ENCODE measurements at places on chromosomes 11 and 22.

DNA sequence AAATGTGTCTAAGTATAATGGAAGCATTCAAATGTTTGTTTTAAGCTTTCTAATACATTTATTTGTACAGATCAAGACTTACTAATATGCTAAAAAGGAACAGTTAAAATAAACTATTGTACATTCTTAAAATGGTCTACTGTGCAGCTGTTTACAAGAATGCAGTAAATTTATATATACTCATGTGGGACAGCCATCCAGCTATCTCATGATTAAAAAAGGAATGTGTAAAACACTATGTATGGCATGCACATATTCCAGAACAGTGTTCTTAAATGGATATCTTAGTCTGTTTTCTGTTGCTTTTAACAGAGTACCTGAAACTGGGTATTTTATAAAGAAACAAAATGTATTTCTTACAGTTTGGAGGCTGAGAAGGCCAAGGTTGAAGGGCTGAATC, 30.2 kb upstream of the CSTF3 start:
- DNase-seq: no peak

- DNase-seq: no peak
Observed at GRCh38 chr22:47381240-47381639, 618.8 kb downstream of the TBC1D22A start.

DNA sequence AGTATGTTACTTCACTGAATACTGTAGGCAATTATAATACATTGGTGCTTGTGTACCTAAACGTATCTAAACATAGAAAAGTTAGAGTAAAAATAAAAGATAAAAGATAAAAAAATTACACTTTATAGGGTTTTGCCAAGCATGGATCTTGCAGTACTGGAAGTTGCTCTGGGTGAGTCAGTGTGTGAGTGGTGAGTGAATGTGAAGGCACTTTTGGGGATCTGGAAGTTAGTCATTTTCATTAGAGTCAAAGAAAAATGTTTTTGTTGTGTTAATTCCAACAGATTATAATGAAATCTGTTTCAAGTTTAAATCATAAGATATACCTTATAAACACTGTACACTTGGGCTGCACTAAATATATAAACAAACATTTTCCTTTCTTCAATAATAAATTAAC, 3.3 kb downstream of the SLC22A25 start:
- no peak for DNase-seq

DNA sequence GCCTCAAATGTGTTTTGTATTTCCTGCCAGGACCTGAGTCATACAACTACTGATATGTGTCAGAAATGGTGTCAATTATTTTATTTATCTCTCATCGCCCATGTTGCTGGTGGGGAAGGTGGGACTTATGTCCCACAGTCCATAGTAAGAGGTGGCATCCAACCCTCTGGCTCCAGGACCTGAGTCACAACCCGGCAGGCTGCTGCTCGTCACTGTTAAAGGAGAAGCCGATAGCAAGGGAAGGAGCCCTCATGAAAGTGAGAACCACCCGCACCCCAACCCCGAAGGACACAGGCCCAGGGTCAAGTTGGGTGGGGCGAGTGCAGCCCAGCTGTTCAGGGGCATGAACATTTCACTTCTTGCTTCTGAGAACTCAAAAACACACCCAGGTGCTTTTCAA, 33.1 kb upstream of the TP53I11 start:
- no peak for DNase-seq

DNA sequence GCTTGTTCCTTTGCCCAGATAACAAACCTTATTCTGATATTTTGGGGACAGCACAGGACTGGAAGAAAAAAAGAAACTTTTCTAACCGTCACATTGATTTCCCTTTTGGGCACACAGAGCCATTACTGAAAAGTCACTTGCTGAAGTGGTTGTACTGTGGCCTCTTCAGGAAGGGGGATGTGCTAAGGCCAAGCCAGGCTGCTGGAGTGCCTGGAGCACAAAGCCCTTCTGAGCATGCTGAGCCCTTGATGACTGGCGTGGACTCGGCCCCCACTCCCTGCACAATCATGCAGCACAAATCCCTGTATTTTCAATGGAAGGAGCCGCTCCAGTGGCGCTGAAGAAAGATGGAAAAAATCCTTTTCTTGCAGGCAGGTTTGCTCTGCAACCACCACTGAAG, 164.2 kb downstream of the NTM start:
- DNase-seq: no peak

- peak; percentile 34 for DNase-seq
Observed at GRCh38 chr11:94424662-94425061, 23.4 kb upstream of the GPR83 start.

GRCh38 chr11:82842019-82842418, 58.2 kb downstream of the PRCP start:
- no peak for DNase-seq

- DNase-seq: peak; percentile 58
Observed at GRCh38 chr11:22920939-22921565, 60.8 kb upstream of the CCDC179 start.

GRCh38 chr11:77138106-77138649, 10.1 kb downstream of the MYO7A start:
- DNase-seq: no peak

- DNase-seq: peak; percentile 89
Observed at GRCh38 chr22:36330655-36331305, 57.0 kb downstream of the MYH9 start.

DNA sequence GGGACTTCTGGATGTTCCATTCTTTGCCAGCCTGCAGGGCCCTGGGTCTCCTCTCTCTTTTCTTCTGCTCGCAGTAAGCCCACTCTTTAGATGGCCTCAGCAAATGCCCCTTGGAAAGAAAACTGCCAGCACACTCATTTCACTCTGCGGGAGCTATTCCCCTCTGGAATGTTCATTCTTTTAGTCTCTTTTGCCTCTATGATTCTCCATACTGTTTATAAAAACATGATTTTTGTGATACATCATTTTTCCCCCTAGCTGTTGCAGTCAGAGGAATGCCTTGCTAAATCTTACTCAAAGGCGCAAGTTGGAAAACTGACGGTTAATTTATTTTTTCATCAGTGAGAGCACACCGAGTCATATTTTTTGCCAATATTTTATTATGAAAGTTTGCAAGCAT, 184.9 kb downstream of the SNX19 start:
- peak; percentile 14 for DNase-seq

DNA sequence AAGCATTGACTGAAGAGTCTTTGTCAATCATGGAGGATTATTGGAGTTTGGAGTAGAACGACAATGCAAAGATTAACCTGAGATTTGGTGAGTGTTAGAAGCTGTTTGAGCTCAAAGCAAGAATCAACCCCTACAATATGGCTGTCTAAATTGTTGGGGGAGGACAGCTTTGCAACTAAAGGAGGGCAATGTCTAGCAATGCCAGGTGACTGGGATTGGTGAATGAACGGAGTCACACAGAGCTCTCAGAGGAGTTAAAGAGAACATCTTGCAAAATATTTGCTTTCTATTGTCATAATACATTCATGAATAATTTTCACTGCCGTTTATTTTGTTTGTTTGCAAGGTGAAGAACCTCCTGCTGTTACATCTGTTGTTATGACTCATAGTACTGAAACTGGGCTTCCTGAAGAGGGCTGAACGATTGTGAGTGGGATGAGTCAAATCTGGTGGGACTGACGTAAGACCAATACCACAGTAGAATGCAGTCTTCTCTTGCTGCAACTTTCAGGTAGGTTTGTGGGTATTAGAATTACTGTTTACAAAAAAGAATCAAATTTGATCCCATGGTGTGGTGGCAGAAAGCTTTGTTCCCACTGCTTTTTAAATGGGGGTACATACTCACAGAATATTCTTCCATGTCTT, 281.9 kb downstream of the CADM1 start:
- peak; percentile 88 for DNase-seq

GRCh38 chr11:32305460-32305859, 129.9 kb downstream of the WT1 start:
- no peak for DNase-seq

GRCh38 chr11:125451400-125452124, 44.5 kb downstream of the FEZ1 start:
- peak; percentile 7 for DNase-seq

DNA sequence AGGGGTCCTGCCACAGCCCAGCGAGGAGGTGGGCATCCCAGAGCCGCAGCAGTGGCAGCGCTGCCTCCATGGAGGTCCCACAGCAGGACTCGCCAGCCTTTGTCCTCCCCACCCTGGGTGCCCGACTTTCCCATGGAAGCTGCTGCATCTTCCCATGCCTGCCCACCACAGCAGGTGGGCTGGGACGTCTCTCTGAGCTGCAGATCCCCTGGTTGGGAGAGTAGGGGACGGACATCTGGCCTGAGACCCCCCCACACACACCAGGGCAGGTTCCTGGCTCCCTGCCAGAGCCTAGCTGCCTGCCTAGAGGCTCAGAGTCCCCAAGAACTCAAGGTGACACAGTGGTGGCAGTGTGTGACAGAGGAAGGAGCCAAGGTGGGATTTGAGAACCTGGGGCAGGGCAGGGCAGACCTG, 21.5 kb upstream of the PRR5 start:
- DNase-seq: no peak

- DNase-seq: peak; percentile 89
Observed at GRCh38 chr11:2912498-2912897, 16.7 kb downstream of the PHLDA2 start.

DNA sequence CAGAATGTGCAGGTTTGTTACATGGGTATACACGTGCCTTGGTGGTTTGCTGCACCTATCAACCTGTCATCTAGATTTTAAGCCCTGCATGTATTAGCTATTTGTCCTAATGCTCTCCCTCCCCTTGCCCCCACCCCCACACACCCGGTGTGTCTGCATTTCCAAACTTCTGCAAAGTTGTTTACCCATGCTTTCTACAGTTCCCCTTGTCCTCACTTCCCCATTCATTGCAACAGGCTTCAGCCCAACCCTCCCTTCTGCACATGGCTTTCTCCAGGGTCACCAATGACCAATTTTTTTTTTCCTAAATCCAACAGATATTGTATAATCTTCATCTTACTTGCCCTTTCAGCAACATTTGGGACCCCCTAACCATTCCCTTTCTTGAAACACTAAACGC, 32.0 kb upstream of the NUP50 start:
- no peak for DNase-seq

GRCh38 chr22:28239941-28240340, 320.9 kb upstream of the PITPNB start:
- DNase-seq: no peak

DNA sequence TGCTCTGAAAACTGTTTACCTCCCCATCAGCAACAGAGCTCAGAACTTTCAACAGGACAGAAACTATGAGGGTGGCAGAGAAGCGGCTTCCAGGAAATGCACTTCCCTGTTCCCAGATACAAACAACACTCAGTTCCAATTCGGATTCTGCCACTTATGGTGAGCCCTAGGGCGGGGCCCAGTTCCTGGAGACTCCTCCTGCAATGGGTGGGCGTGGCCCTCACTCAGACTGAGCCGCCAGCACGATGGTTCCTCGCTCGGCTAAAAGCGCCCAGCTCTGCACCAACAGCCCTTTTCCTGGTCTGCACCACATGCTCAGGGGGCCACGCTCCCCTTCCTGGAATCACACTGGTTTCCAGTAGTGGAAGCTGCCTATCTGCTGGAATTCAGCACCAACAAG, 314.1 kb downstream of the CTTN start:
- DNase-seq: no peak

DNA sequence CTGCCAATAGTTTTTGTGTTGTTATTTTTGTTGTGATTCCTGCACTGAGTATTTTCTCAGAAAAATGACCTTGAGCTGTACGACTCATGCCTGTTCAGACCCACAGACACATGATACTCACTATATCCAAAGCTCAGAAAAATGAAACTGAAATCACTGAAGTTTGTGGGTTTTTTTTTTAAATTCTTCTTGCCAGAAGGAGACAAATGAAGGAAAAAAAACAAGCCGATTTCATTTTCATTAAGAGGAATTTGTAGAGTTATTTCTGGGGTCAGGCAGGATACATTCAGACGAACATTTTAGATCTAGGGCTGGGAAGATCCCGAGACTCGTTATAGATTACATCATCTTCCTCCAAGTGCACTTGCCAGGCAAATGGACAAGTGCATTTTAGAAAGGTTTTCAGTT, 60.4 kb downstream of the BMAL1 start:
- DNase-seq: peak; percentile 62

DNA sequence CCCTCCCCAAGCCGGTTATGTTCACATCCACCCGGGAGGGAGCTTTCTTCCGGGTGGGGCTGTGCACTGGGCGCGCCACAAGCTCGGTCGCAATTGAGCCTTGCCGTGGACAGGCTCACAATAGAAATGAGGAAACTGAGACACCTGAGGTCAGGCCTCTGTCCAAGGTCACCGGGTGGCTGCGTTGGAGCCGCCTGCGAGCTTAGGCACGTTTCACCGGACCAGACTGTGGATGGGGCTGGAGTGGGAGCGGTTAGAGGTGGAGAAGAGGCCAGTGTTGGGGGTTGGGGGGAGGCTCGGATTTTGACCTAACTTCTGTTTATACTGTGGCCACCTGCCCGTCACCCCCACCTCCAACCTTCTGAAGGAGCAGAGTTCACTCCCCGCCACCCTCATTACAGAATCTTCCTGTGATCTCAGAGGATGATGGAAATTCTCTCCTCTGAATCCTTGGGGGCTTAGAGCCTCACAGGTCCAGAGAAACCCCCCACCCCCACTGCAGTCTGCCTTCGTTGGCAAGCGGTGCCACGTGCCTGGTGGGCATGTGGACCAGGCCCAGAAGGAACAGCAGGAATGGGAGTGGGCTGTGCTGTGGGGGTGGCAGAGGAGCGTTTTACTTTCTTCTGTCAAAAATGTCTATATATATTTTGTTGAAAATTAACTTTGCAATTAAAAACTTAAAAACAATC, 631 bp upstream of the NPTXR start:
- no peak for DNase-seq

GRCh38 chr22:46209262-46209661, 40.8 kb downstream of the CDPF1 start:
- DNase-seq: no peak

DNA sequence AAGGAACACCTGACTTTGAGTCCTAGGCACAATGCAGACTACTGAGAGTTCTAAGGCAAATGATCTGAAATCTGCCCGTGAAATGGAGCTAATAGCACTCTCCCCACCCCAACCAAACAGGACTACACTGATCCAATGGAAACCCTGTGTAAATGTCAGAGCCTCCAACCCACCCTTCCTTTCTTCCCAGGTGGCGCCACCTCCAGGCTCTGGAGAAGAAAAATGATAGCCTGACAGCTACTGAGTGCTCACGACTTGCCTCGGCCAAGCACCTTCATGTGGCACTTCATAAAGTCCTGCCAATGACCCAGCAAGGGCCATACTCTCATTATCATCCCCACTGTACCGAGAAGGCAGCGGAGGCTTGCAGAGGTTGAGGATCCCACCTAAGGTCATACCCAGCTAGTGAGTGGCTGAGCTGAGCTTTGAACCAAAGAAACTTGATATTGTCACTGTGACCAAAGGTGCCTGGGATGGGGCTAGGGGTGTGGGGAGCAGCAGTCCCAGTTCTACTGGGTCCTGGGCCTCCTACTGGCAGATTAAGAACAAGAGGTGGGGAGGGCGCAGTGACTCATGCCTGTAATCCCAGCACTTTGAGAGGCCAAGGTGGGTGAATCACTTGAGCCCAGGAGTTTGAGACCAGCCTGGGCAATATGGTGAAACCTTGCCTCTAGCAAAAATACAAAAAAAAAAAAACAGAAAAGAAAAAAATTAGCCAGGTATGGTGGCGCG, 20.5 kb downstream of the TST start:
- peak; percentile 26 for DNase-seq
